ENCODE measurements at places on chromosomes 6 and 20.
A peak's percentile ranks its signal among the peaks of the same experiment; 100 is the strongest.

GRCh38 chr6:130069485-130069884 lies 51.1 kb downstream of the L3MBTL3 start:
- no peak for DNase-seq

DNA sequence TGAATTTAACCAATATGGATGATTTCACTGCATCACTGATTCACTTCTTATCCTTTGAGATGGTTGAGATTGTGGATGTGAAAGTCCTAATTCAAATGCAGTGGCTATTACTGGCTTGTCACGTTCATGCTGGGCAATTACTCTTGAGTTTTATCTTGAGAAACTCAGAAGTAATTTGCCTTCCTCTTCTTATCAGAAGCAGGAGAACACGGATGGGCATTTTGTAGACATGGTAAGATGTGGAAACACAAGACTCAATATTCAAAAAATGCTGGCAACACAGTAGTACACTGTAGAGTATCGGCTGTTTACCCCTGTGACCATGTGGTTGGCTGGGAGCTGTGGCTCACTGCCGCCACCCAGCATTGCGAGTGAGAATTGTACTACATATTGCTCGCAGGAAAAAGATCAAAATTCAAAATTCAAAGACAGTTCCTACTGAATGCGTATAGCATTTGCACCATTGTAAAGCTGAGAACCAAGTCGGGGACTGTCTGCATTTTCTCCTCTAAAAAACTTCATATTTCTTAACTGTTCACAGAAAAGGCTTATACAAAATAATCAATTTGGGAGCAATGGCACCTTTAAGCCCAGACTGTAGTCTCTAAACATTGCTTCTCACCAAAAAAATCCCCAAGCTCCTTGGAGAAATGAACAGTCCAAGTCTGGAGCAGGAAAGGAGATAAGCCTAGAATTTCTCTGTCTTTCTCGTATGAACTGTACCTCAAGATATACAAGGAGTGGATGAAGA lies 61.9 kb upstream of the ELOVL5 start:
- DNase-seq = peak; percentile 17

DNA sequence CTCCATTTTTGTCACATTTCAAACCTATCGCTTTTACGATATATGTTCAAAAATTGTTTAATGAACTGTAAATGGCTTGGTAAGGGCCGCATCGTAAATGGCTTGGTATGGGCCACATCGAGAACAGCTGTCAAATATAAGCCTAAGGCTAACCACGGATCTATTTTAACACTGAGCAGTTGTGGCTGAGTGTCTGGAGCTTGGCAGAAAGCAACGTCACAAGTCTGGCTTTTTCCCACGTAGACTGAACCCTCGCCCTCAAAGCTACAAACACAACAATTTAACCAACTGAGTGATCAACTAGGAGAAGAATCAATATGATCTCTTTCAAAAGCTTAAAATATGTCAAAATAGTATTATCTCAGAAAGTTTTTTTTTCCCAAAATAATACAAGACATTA lies 71.4 kb upstream of the PRSS16 start:
- no peak for DNase-seq

GRCh38 chr6:63573899-63574553 lies 1.7 kb downstream of the LOC128125822 start:
- no peak for DNase-seq

DNA sequence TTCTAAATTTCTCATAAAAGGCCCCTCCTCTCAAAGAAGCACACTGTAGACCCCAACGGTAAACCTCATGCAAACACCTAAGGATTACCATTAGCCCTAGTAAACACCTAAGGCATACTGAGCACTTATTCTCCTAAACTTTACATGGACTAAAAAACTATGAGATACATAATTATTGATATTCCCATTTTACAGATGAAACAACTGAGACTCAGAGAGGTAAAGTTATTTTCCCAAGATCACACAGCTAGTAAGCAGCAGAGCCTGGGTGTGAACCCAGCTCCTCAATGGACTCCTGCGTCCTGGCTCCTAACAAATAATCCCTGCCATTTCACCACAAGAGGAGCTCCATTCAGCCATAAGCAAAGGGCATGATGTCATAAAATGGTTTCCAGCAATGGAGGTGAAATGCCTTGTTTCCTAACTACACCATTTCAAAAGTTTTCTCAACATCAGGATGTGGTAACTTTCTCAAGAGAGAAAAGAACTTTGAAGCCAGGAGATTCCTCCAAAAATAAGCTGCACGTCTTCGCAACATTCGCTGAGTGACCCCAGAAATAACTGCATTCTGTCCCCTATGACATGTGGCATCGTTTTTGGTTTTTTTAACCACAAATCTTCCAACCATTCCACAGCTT lies 4.1 kb downstream of the ATP9A start:
- DNase-seq = no peak

DNA sequence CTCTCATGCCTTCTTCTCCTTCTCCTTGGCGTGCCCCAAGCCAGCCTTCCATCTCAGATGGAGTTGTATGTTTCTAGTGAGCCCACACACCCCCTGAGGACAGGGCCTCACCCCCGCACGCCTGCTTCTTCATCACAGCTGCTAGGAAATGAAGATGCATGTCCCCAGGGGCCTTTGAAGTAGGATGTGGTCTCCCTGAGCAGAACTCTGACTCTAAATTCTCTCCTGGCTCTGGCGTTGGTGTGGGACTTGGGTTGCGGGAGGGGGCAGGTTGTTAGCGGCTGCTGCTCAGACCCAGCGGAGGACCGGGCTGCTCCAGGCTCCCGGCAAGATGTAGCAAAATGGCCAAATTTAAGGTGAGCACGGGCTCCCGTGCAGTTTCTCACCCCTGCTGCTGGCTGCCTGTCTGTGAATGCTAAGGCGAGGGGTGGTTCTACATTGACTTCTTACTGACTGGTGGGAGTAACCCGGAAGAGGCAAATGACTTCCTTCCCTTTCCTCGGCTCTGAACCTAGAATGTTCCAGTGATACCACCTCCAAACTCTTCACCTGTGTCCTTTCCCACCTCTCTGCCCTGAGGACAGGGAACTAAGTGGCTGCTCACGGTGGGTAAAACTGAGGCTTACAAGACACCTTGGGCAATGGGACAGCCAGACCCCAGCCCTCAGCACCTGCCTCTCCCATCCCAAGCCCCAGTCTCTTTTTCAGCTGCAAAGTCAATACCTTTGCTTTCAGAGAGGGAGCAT lies 8.8 kb downstream of the SYNJ2 start:
- DNase-seq = no peak

DNA sequence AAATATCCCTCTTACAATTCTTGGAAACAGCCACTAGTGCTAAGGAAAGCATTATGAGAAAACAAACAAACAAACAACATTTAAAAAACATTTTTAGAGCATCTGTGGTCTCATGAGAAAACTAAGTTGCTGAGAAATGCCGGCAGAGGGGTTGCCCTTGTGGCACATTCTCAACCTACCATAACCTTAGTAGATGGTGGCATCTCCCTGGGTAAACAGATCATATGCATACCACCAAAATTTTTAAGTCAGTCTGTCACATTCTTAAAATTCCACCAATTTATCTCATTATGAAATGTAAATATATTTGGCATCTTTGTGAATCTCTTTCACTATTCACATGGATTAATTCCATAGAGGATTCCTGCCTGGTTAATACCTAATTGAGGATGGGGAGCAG lies 575.7 kb upstream of the MARCKS start:
- DNase-seq = no peak

GRCh38 chr20:36200451-36200850 lies 35.8 kb upstream of the AAR2 start:
- no peak for DNase-seq

DNA sequence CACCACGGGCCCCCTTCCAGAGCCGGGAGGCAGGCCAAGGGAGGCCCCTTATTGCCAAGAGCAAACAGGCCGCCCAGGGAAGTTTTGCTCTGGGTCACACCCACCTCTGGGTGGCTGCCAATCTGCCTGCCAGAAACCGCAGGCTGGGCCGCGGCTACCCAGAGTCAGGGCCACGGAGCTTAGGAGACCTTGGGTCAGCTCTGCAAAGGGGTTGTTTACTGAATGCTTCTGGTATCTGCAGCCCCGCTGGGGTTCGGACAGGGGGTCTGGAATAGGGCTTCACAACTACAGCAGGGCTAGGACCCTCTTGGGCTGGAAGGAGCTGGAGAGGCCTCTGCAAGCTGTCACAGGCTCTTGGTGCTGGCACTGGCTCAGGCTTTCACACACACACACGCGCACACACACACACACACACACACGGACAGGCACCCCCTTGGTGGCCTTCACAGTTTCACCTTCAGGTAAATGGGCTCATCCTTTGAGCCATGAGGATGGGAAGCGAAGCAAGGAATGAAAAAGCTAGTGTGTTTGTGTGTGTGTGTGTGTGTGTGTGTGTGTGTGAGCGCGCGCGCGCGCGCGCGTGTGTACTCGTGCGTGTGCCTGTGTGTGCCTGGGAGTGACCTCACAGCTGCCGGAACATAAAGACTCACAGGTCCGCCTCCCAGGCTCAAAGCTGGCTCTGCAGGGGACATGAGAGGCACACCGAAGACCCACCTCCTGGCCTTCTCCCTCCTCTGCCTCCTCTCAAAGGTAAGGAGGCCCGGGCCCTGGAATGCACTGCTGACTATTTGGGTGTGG lies at the start of gene CCN5:
TSS of gene CCN5 (plus strand) at position 669 of the 798 bp plus-strand sequence. CDS start at position 691, 22 bp downstream.
- DNase-seq = no peak

DNA sequence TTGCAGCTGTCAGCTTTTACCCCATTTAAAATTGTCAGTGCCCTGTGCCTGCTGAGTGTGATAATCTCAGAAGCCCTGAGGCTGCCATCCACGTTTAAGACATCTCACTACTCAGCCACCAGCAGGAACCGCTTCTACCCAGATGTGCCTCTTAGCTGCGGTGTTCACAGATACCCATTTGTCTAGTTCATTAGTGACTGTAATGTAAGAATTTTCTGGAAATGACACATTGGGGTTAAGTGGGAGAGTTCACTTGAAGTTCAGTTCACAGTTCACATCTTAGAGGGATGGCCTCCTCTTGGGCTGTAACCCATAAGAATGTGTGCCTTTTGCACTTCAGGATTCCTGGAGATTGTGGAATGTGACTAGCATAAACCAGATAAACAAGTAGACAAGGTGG lies 477.7 kb downstream of the BTBD3 start:
- no peak for DNase-seq

DNA sequence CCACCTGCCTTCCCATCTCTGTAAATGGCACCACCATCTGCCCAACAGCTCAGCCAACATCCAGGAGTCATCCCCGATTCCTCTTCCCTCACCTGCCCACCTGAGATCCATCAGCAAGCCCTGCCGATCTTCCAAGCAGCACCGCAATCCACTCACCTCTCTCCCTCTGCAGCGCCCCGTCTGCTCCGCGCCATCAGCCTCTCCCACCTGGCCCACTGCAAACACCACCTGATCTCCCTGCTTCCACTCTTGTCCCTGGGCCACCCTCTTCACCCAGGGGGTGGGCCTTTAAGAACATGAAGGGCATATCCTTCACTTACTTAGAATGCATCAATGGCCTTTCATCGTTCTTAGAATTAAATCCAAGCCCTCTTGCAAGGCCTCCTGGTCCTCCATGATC lies 457.3 kb upstream of the SULF2 start:
- DNase-seq = no peak

- DNase-seq = no peak
Measured at GRCh38 chr6:22424196-22424595, 127.4 kb upstream of the PRL start.

- no peak for DNase-seq
Measured at GRCh38 chr20:38649275-38649891, 47.8 kb downstream of the ARHGAP40 start.

DNA sequence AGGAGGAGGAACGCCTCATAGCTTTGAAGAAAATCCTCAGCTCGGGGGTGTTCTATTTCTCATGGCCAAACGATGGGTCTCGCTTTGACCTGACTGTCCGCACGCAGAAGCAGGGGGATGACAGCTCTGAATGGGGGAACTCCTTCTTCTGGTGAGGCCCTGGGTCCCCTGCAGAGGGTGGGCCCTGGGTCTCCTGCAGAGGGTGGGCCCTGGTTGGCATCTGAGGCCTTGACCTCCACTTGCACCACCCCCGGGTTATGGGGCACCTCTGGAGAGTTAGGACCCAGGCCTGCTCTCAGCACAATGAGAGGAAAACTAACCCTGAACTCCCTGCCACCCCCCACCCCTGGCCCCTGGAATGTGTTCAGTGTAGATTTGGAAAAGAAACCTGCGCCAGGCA lies 47.2 kb downstream of the SYNJ2 start:
- DNase-seq = no peak

- no peak for DNase-seq
Measured at GRCh38 chr6:104689551-104690205, 170.0 kb downstream of the HACE1 start.

GRCh38 chr6:3911614-3912336 lies 62.6 kb downstream of the FAM50B start:
- DNase-seq = no peak

GRCh38 chr6:81966968-81967367 lies 214.5 kb upstream of the TENT5A start:
- DNase-seq = no peak

DNA sequence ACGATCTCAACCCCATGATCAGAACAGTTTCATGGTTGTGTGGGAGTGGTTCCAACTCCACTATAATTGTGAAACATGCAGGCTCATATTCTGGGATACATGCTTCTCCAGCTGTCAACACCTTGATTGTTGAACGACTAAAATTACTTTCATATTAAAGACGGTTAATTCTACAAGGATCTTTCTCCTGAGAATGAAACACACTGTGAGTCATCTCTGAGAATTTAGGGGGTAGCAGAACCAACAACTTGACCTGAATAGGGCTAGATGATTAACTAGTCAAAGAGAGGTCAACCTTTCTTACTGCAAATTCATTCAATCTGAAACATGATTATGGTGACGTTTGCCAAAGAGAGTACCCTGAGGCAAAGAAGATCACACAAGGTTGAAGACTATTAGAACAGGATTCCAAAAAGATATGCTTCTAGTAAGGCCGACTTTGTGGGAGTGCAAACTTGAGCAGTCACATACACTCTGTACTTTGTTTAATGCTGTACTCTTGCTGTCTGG lies 175.2 kb upstream of the CITED2 start:
- no peak for DNase-seq

DNA sequence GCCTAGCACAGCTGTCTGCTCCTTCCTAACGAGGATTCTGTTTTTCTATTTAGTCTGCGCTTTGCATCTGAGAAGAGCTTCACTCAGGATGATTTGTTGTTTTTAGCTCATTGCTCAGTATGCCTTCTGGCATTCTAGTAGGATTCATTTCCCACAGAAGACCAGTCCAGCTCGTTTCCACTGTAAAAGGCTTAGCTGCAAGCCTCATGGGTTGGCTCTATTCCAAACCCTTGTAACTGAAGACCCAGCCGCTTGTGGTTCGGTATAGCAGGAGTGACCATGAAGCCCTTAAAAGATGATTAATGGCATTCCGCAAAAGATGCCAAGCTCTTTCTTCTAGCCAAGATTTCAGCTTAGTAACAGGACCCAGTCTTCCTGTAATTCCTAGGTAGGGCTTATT lies 7.2 kb downstream of the ADGRF1 start:
- DNase-seq = no peak
